ENCODE measurements at places on chromosomes 5 and 9. TPM values are rescaled to one million over a fixed set of nuclear protein-coding genes. Genes with fewer than 3 reads are reported as not detected.

GRCh38 chr5:72842816-72843215 lies 26.4 kb downstream of the TNPO1 start:
- DNase-seq, result peak; percentile 26

DNA sequence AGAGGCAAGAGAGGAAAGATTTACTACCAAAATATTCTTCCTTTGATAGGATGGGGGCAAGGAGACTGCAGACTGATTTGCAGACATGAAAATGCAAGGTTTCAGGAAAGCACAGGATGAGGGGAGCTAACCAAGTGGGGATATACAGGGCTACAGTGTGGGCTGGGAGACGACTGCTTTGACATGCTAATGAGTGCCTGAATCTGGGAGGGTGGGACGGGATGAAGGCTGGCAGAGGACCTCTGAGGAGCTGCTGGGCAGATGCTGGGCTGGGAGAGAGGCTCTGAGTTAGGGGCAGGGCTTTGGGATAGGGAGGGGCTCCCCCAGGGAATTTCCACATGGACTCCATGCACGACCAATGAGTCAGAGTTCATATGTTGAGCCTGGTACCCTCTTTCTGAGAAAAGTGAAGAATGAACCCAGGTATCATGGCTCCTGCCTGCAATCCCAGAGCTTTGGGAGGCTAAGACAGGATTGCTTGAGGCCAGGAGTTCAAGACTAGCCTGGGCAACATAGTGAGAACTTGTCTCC lies 4.9 kb upstream of the CPLX2 start:
- no peak for DNase-seq

DNA sequence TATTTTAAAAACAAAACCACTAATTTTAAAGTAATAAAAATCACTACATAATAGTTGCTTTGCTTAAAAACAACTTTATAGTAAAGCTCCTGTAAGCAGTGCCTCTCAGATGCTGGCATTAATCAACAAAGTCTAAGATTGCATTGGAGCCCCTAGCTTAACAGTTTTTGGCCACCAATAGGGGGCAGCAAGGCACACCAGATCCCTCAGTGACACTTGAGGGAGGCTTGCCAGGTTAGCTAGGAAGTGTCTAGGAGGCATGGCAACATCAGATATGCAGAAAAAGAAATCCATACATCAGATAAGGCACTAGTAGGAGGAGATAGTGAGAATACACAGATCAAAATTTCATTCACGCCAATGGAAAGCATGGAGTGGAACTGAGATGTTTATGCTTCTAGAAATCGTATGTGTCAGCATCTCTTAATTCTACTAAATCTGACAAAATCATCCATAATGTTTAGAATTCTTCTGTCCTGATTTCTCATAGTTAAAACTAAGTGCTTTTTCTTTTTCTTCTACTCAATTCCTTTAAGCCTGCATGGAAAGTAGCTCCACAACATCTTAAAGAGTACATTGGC lies 73.6 kb upstream of the PAM start:
- DNase-seq, result peak; percentile 86

GRCh38 chr5:81632679-81633078 lies 118.2 kb downstream of the SSBP2 start:
- no peak for DNase-seq

GRCh38 chr5:76438025-76438424 lies 34.9 kb downstream of the IQGAP2 start:
- DNase-seq, result no peak

NUTM2G gene
- total RNA-seq, result not detected

CCL19 gene
- total RNA-seq, result 8.1 TPM

NELFB gene
- total RNA-seq, result 134 TPM

CLIC3 gene
- total RNA-seq, result not detected

PCDHB15 gene
- total RNA-seq, result 0.58 TPM

SPATA31A3 gene
- total RNA-seq, result not detected
